Pancreas (tissue), 10 donors: ENCODE measurements at places on chromosomes 11 and 22.

DNA sequence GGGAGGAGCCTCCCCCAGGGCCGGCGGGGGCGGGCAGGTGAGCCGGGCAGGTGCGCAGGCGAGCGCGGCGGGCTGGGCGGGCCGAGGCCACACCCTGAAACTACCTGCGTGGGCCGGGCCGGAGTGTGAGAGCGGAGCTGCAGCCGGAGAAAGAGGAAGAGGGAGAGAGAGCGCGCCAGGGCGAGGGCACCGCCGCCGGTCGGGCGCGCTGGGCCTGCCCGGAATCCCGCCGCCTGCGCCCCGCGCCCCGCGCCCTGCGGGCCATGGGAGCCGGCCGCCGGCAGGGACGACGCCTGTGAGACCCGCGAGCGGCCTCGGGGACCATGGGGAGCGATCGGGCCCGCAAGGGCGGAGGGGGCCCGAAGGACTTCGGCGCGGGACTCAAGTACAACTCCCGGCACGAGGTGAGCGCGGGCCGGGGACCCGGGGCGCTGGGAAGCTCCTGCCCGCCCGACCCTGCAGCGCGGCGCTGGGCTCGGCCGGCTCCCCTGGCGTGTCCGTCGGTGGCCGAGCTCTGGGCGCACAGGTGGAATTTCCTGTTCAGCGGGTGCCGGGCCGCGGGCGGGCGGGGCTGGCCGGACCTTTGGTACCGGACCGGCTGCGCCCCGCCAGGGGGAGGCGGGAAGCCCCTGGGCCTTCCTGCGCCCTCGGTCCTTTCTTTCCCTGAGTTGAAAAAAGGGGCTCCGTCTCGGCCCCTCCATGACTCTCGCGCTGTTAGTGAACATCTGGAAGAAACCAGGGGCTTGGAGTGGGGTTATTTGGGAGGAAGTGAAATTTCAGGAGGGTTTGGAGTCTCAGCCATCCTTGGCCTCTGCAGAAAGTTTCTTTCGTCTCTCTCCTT is at the start of gene ST14:
ST14 (plus strand) TSS at position 126 of the 841 bp plus-strand sequence; CDS start at position 324, 198 bp downstream.
- peak; percentile 83 for DNase-seq
- peak within 1 kb of the TSS; percentile 91 for H3K4me3 ChIP-seq
- H3K36me3 ChIP-seq: no peaks in the 10 kb centered on the region
- no peaks in the 10 kb centered on the region for H3K27me3 ChIP-seq
- H3K27ac ChIP-seq: peak within 1 kb of the TSS; percentile 88

- H3K36me3 ChIP-seq: no peaks in the 10 kb centered on the region
- peaks cover 5% of the 10 kb centered on the region for H3K4me1 ChIP-seq
- no peaks in the 10 kb centered on the region for H3K27me3 ChIP-seq
- no peak for DNase-seq
- no peak overlapping the region for H3K27ac ChIP-seq
These were observed 21.8 kb downstream of the ARFGAP2 start for GRCh38 chr11:47154616-47155570.

GRCh38 chr11:69647390-69647748 is 6.4 kb downstream of the CCND1 start:
- DNase-seq: peak; percentile 59
- H3K4me1 ChIP-seq: no peaks in the 10 kb centered on the region
- no peak overlapping the region for H3K27ac ChIP-seq

DNA sequence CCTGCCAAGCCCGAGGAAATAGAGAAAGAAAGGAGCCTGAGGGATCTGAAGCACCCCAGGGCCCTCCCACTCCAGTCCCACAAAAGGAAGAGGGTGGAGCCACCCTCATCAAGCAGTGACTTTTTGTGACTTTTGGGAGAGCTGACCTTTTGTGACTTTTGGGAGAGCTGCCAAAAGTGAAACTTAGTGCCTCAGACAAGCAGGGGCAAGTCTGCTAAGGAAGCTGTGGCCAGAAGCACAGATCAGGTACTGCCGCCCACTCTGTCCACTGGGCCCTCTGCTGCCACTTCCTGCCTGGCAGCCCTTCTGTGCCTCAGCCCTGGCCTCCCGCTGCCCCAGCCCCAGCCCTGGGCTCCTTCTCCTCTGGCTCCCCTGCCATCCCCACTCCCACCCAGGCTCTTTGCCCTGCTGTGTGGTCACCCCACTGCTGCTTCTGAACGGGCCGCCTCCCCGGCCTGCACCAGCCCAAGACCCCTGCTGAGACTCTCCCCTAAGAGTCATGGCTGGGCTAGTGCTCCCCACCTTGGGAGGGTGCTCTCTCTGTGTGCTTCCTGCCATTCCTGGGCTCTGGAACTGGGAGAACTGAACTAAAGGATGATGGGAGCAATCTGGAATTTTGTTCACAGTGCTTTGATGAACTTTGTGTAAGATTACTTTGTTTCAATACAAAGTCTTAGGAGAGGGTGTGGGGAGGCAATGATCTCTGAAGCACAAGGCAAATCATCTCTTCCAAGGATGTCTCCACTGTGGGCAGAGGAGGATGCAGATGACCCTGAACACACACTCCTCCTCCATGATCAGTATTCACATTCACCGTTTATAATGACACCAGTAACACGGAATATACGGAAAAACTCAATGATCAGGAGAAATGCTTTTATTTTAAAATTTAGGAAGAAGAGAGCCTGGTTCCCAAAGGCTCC is at the start of gene APOBEC3H:
APOBEC3H (plus strand) TSS at position 147 of the 923 bp plus-strand sequence. CDS start 3,035 bp downstream, outside the sequence.
- no peak for DNase-seq
- no peak within 1 kb of the TSS for H3K27ac ChIP-seq
- no peaks in the 10 kb centered on the region for H3K27me3 ChIP-seq
- H3K36me3 ChIP-seq: no peaks in the 10 kb centered on the region
- H3K4me3 ChIP-seq: no peak within 1 kb of the TSS

DNA sequence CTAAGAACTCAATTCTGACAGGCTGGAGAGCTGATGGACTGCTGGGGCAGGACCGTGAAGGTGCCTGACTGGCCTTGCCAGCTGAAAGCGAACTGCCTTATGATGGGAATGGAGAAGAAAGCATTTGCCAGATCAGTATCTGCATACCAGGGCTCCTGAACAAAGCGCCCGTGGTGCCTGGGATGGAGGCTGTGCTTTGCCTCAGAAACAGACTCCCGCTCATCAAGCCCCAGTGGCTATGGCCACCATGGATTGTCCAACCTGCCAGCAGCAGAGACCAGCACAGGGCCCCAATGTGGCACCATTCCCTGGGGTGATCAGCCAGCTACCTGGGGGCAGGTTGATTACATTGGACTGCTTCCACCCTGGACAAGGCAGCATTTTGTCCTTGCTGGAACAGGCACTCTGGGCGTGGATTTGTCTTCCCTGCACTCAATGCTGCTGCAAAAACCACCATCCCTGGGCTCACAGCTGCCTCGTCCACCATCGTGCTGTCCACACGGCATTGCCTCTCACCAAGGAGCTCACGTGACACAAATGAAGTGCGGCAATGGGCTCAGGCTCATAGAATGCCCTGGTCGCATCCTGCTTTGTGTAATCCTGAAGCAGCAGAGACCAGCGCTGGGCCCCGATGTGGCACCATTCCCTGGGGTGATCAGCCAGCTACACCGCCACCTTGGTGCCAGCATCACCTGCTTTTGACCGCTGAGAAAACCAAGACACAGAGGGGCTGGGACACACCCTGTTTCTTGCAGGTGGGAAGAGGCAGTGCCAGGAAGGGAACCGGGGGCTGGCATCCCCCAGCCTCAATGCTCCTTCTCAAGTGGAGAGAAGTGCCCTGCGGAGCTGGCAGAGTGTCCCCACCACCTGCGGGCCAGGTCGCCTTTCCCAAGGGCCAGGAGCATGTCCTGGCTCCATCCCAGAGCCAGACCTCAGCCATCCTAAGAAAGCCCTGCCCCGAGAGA is 1367.5 kb downstream of the BRD1 start:
- no peak overlapping the region for H3K4me3 ChIP-seq
- H3K36me3 ChIP-seq: no peaks in the 10 kb centered on the region
- no peak for DNase-seq
- no peak overlapping the region for H3K27ac ChIP-seq

DNA sequence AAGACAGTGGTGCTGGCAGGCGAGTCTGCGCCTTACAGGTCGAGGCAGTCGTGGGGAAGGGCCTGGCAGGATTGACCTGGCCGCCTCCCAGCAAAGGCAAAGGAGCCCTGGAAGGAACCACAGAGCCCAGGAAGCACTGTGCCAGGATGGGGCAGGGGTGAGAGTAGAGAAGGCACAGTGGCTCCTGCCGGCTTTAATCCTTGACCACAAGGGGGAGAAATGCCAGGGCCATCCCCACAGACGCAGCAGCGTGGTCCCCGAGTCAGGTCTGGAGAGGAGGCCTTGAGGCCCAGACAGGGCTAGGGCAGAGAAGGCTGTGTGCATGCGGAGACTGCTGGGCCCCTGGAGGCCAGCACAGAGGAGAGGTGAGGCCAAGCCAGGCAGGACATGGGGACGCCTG is 9.9 kb upstream of the NDUFS8 start:
- no peak overlapping the region for H3K27ac ChIP-seq
- H3K4me3 ChIP-seq: no peak overlapping the region
- DNase-seq: no peak

- H3K36me3 ChIP-seq: no peaks in the 10 kb centered on the region
- no peaks in the 10 kb centered on the region for H3K27me3 ChIP-seq
- no peak for DNase-seq
- H3K27ac ChIP-seq: no peak overlapping the region
These were observed 103.7 kb downstream of the SHANK2 start for GRCh38 chr11:71148716-71149115.

DNA sequence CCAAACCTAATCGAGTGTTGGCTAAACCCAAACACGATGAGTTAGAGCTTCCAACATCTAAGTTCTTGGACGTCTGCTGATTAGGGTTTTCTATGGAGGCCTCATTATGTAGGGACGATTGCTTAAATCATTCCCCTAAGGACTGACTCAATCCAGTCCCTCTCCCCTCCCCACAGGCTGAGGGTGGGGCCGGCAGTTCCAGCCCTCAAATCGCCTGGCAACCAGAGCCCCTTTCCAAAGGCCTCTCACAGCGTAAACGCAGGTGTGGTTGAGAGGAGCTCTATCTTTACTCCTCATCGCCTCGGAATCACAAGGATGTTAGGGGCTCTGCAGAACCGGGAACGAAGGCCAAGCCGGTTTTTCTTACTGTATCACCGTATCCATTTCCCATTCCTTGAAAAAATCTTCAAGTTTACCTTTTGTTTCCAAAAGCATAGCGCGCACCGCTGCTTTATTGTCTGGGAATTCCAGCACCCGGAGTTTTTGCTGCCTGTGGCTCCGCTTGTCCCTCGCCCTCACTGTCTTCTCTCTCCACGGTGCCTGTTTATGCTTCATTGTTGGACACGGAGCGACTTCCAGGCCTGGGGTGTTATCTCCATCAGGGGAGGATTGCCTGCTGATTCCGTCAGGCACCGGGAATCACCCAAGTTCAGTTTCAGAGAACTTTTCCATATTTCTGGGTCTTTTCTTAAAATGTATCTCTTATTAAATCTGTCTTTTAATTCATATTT is 13.8 kb upstream of the IFITM3 start:
- no peak overlapping the region for H3K4me3 ChIP-seq
- no peak overlapping the region for H3K27ac ChIP-seq
- H3K36me3 ChIP-seq: no peaks in the 10 kb centered on the region
- no peaks in the 10 kb centered on the region for H3K27me3 ChIP-seq
- H3K4me1 ChIP-seq: no peaks in the 10 kb centered on the region

GRCh38 chr11:111463276-111463675 is 48.9 kb downstream of the BTG4 start:
- H3K4me1 ChIP-seq: no peaks in the 10 kb centered on the region
- no peak overlapping the region for H3K4me3 ChIP-seq
- no peaks in the 10 kb centered on the region for H3K36me3 ChIP-seq

- no peaks in the 10 kb centered on the region for H3K27me3 ChIP-seq
- H3K4me3 ChIP-seq: peak overlapping the region; percentile 67
- DNase-seq: no peak
- peaks cover 7% of the 10 kb centered on the region for H3K36me3 ChIP-seq
These were observed 396 bp downstream of the CCDC157 start for GRCh38 chr22:30357236-30357570.

DNA sequence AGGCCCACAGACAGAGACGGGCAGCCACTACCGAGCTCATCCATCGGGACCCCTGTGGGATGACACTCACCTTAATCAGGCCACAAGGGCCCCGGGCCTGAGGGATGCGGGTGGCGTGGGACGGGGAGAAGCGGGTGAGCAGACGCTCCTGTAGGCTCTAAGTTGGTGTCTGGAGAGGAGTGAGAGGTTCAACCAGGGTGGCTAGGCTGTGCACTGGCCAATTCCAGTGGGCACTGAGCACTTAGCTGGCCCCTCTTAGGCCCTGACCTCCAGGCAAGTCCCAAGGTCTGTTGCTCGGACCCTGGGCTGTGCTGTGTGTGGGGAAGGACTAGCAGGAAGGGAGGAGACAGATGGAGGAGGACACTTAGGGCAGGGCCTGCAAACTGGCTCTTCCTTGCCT is 139.3 kb downstream of the ST3GAL4 start:
- no peak overlapping the region for H3K27ac ChIP-seq
- H3K4me3 ChIP-seq: no peak overlapping the region
- H3K4me1 ChIP-seq: no peaks in the 10 kb centered on the region
- peak; percentile 36 for DNase-seq
- peaks cover 5% of the 10 kb centered on the region for H3K27me3 ChIP-seq
- H3K36me3 ChIP-seq: no peaks in the 10 kb centered on the region
